ENCODE measurements at places on chromosomes 4 and X.

DNA sequence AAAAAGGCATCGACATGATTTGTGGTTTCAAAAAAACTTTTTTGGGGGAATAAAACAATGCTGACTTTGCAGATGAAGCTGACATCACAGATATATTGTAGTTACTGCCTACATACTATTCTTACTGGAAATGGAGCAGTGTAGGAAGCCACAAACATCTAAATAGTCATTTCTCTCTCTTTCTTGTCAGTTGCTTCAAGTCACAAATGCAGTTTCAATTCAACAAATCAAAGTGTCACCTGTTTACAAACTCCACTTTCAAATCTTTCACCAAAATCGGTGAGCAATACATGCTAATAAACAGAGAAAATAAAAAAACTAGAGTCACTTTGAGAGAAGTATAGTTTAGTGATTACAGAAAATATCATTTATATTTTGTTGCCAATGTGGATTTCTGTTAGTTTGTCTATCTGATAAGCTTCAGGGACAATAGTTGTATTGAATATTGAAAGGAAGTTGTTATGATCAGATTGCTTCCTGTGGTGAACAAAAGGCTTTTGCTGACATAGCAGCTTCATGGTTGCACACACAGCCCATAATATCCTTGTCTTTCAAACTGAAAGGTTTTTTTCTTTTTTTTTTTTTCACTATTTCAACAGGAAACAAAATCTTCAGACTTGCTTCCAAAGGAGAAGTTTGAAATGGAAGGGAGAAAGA, 49.7 kb upstream of the PTPN13 start:
- DNase-seq, result no peak

- no peak for DNase-seq
Observed at GRCh38 chrX:107716118-107716684, 59.4 kb downstream of the TSC22D3 start.

DNA sequence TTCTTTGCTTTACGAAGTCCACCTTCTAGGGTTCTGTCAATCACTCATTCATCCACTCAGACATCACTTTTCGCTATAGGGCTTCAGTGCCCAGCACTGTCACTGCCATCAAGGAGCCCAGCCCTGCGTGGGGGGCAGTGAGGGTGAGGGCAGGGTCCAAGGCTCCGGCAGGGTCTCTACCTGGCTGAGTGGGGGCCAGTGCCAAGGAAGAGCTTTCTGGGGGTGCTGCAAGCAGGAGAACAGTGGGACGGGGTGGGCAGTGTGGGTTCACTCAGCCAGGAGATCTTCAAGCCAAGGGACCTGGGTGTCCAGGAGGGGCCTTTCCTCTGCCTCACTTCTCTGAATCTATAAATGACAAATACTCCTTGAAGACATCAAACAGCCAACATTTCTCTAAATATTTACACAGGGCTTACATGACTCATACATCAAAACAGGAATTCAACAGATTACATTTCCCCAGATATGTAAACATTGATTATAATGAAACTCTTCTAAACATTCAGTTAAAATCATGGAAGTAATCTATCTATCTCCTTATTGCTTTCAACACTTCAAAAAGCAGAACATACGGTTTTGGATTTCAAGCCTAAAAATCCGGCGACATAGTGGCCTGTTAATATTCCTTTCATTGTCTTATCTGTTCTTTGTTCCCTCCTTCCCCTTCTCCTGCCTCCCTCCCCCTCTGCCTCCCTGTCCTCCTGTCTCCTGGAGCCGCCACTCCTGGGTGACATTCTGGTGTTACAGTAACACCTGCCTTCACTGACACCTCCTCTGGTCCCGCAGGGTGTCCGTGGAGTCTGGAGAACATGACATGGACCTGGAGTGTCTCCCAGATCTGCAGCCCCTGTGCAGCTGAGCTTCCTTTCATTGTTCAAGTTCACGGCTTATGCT, 94.4 kb upstream of the ADRA2C start:
- no peak for DNase-seq

DNA sequence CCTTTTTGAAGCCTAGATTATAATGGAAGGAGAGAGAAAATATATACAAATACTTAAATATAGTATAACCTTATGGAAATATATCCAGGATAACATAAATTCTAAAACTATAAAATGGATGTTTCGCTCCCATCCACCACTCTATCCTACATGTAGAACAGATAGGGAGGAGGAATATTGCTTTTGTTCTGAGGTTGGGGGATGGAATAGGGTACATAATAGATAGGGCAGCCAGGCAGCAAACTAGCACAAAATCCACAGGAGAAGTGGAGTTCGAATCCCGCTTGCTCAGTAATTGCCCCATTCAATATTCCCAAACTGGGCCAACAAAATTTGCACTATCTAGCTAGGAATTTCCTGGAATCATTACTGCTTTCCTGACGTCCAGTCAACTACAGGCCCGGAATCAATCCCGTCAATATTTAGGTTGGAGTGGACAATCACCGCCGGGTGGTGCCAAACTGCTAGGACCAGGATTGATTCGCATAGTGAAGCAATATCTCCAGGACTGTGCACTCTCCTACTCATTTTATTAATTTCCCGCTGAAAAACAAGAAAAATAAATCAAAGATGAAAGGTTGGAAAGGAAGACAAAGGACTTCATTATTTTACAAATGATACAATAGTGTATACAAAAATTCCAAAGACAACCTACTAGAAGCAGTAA, 40.4 kb upstream of the PAPSS1 start:
- DNase-seq, result no peak

GRCh38 chr4:16827794-16828724, 70.4 kb downstream of the LDB2 start:
- no peak for DNase-seq

DNA sequence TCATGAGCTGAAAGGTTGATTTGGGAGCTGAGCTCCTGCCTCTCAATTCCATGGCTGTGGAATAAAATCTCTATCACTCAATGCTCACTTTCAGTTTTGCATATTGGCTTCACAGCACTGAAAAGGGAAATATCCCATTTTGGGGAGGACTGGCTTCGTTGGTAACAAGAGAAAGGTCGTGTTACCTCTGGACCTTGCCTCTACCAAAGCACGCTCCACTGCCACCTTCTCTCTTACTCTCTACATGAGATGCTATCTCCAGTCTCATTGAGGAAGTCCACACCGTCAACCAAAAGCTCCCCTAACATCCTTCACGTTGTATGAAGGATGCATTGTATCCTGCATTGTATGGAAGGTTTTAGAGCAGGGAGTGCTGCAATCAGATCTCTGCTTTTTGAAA, 195.0 kb upstream of the LDB2 start:
- DNase-seq, result no peak

GRCh38 chr4:22897520-22898108, 204.9 kb downstream of the GBA3 start:
- DNase-seq, result no peak

DNA sequence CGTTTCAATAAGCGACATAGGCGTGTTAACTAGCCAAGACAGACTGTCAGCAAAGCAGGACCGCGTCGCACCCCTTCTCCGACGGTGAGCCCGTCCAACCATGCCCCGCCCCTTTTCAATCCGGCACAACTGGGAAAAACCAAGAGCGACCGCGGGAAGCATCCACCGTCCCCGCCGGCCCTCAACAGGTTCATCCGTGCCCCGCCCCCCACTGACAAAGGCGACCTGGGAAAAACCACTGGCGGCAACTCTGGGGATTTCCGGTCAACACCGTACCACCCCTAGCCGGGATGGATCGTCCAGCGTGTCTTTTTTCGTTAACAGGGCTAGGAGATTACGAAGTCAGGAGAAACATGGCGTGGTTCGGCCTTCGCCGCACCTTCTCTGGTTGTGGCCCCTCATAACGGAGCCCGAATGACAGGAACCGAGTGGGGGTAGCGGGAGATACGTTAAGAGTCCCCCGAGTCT, 377 bp downstream of the TIMM17B start:
- no peak for DNase-seq

DNA sequence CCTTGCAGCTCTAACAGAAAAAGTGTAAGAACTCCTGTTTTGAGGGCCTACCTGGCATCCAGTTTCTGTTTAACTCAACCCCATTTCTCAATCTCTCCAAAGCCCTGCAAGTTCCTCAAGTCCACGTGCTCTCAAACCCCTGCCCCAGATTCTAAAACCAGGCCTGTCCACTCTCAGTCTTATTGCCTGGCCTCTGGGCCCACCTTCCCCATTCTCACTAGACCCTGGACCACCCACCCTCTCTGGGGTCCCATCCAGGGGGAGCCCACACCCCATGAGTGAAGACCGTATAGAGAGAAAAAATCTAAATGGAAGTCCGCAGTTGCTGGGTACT, 58.3 kb downstream of the TLR10 start:
- DNase-seq, result no peak

- DNase-seq, result no peak
Observed at GRCh38 chrX:39536211-39536610, 561.5 kb downstream of the BCOR start.

DNA sequence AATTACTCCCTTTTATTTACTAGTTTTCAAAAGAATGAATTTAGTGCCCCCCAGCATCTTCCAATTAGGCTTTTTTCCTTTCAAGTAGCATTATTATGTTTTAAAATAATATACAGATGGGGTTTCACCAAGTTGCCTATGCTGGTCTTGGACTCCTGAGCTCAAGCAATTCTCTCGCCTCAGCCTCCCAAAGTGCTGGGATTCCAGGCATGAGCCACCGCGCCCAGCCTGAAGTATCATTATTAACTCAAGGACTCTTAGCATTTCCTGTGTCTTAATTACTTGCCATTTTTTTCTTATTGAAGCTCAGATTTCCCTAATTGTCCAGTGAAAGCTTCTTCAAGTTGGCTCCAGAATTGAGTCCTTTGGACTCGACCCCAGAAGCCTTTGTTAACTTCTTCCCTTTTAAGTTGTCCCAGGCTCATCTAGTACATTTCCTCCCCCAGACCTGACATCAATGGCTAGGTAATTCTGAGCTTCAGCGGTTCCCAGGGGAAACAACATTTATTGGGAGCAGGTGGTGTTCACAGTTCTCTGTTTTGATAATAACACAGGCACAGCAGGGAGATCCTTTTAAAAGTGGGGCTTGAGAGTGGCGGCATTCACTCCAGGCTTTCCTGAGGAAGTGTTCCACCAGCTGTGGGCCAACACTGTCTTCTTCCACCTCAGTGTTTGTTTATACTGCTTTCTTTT, 10.0 kb downstream of the SAT1 start:
- no peak for DNase-seq

DNA sequence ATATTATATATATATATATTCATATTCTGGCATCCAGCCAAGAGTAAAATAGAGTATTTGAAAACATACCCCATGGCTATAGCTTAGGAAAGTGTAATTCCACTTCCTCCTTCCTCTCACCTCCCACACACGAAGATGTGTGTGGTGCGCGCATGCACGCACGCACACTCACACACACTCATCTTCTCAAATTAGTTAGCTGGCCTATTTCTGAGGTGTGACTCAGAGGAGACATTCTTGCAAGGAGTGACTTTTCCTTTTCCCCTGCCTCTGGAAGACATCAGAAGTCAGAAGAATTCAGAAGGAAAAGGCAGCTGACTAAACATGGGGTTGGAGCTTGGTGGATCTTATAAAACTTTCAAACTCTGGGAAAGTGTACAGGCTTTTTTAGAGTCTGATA, 8.8 kb downstream of the ENPEP start:
- no peak for DNase-seq

- DNase-seq, result no peak
Observed at GRCh38 chrX:23478056-23478455, 143.4 kb downstream of the PTCHD1 start.

DNA sequence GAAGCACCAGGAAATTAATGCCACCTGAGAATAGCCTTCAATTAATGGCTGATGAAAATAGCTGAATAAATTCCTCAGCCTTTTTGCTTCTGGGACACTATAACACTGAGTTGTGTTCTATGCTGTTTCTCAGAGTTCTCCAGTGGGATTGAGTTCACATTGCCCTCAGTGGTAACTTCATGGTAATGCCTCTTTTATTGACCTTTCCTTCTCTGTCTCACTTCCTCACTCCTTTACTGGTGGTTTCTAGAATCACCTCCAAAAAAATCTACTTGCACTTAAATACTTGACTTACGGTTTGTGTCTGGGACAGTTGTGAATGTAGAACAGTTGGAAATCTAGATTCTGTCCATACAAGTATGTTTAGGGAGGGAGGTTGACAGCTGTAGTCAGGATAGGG, 293.7 kb downstream of the PPP1R2C start:
- DNase-seq, result no peak

GRCh38 chrX:131741103-131741581, 197.3 kb downstream of the OR13H1 start:
- DNase-seq, result no peak

DNA sequence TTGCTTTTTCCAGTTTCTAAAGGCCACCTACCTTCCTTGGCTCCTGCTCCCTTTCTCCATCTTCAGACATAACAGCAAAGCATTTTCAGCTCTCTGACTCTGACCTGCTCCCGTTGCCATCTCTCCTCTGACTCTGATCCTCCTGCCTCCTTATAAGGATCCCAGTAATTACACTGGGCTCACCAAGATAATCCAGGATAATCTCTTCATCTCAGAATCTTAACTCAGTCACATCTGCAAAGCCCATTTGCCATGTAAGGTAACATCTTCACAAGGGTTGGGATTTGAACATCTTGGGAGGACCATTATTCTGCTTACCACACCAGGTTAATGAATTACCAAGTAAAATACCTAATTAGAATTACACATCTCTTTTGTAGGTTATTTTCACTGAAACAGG, 41.3 kb upstream of the MAGED1 start:
- no peak for DNase-seq

- DNase-seq, result no peak
Observed at GRCh38 chr4:6548201-6548881, 26.6 kb upstream of the MAN2B2 start.

DNA sequence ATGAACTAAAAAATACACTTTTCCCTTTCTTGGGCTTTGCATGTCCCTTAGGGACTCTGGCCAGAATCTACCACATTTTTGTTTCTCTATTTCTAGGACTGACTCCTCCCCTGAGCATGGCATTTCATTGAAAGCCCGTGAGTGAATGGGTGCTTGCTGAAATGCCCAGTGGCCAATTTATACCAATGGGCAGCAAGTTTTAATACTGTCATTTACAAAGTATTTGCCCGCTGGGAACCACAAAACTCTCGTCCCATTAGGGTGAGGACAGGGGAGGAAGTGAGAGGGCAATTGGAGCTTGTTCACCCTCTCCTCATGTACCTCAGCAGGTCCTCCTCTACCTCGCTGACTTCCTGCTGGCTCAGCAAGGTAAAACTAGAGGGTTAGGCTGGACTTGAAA, 1.1 kb downstream of the SRPX2 start:
- DNase-seq, result no peak

All from cortex of kidney (tissue), 1 donor.